Dorsolateral prefrontal cortex (tissue), 122 donors: ENCODE measurements at places on chromosomes 5 and 9.

GRCh38 chr9:98341157-98342097 is 86.0 kb upstream of the TBC1D2 start:
- no peak for DNase-seq

- no peak for DNase-seq
Observed at GRCh38 chr5:109721741-109722140, 32.0 kb downstream of the MAN2A1 start.

- DNase-seq, result no peak
Observed at GRCh38 chr5:144122641-144123040, 47.8 kb downstream of the YIPF5 start.

DNA sequence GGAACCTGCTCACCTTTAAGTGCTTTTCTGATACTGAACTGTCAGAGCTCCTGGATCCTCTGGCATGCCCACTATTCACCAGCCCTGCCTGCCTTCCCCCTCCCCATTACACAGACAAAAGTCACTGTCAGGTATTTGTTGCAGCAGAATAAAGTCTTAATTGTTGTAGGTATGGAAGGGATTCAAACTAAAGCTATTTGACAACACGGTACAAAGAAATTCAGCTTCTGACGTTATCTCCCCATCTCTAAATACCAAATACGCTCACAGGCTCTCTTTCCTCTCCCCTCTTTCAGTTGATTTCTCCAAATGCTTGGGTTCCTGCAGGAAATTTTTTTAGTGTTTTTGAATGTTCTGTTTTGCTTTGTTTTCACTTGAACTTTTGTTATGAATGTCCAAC is 9.3 kb upstream of the TGFBR1 start:
- no peak for DNase-seq

- no peak for DNase-seq
Observed at GRCh38 chr5:146081556-146081955, 23.8 kb downstream of the PLAC8L1 start.

DNA sequence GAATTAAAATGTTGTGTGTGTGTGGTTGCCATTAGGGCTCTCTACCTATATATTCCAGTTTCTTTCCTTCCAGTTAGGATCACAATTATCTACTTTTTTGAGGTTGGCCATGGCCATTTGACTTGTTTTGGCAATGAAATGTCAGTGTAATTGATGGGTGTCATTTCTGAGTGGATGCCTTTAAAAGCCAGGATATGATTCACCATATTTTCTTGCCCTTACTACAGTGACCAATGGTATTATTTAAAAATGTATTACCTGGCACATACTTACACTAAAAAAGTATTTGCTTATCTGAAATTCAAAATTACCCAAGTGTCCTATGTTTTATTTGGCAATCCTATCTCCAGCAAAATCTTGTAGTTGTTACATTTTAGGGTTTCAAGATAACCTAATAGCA is 258.7 kb upstream of the ACTBL2 start:
- DNase-seq, result no peak

DNA sequence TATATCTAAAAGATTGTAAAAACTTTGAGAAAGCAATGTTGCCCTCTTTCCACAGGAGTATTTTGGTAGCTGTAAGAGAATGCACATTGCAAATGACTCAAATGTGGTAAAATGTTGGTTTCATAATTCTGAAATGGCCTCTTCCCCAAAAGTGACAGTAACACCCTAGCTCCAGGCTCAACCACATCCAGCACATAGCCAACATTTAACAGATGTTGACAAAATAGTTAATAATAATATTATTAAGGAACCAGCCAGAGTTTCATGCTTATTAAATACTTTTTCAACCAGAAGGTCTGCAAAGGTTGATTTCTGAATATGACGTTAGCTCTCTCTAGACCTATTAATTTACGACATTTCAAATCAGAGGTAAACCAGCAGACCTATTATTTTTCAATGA is 1.3 kb downstream of the ANXA1 start:
- no peak for DNase-seq

- no peak for DNase-seq
Observed at GRCh38 chr5:57509501-57510260, 27.1 kb upstream of the ACTBL2 start.

DNA sequence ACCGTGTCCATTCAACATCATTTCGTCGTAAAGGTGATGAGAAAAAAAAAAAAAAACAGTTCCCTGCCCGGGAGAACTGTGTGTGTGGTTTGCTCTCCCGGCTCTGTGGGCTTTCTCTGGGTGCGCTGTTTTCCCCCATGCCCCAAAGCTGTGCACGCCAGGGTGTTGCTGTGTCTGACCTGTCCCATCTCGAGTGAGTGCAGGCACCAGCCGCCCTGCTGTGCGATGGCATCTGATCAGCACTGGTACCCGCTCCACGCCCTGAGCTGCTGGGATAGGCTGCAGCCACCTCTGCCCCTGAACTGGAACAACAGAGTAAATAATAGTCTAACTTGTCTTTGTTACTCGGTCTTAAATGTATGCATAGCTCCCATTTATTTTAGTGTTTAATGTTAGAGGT is 33.3 kb downstream of the CEP72 start:
- no peak for DNase-seq

GRCh38 chr5:111645303-111645838 is 111.6 kb downstream of the NREP start:
- DNase-seq, result no peak

DNA sequence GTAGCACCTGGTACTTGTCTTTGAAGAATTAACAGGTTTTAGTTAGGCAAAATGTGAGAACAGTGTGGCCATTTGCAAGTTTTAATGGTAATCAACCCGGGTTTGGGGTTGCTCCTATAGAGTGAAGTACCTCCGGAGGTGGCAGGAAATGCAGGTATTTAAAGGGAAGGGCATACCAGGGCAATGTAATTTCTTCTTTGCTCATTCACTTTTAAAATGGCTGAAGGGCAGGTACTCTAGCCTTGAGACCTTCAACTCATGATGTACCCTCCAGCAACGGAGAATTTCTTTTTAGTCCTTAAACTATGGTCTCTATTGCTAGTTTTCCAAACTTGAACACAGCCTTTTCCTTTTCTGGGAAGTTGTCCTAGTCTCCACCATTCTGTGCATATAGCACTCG is 1.3 kb upstream of the HSPA4 start:
- DNase-seq, result no peak

DNA sequence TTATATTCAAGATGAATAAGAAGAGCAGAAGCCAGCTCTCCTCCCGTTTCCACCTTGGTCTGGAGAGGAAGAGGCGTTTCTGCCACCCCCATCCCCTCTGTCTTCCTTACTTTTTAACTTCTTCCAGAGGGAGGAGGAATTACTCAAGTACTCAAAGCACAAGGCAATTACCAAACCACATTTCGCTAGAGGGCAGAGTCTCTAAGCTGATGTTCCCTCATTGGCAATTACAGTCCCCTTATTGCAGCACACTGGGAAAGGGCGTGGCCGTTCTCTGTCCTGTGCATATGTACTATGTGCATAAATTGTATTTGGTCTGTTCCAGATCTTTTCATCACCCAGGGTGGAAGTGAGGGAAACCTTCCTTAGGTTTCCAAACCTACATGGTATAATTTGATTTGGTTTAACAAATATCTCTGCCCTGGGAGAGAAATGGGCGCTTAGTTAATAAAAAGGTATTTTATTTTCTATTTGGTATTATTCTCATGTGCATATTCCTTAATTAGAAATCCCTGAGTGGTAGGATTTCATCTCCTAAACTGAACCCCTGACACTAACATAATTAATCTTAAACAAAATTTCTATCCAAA is 29.8 kb upstream of the ALDOB start:
- DNase-seq, result no peak

DNA sequence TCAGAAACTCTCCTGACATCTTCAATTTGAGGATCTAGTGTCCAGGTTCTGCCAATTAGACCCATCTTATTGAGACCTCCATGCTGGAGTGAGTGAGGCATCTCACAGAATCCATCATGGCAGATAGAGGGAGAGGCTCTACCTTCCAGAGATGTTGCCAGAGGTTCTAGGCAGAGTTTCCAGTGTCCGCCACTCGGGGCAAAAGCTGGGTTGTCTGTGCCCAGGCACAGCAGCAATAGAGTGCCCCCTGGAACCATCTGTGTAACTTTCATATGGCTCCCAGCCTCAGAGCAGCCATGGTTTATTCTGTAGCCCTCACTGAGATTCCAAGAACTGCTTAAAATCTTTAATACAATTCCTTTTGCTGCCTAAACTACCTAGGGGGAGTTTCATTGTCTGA is 16.6 kb upstream of the CCDC112 start:
- no peak for DNase-seq

- no peak for DNase-seq
Observed at GRCh38 chr9:131188976-131189375, 63.6 kb downstream of the NUP214 start.

DNA sequence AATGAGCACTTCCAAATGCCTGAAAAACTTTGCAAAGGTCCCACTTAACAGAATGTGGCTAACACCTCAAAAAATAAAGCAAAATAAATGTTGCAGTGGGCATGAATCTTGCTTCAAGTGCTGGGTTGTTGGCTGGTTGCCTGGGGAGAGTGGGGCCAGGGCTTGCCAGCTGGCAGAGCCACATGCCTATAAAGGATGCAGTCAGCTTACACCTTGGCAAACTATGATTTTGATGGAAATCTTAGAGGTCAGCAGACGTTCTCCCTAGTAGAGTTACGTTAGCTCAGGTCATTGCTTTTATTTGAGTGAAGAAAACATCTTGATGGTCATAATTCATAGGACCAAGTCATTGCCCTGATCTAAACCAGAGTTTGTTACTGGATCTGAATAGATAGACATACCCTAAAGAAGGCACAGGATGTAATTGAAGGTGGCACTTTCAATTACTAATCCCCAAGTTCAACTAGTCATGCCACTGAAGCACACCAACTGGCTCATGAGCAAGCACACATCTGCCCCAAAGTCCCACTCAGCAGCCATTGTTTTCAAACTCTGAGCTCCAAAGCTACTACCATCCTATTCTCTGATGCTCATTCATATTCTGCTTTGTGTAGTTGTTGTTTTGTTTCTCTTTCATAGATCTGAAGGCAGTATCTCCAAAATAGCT is 51.2 kb upstream of the ZSWIM6 start:
- DNase-seq, result peak; percentile 42

DNA sequence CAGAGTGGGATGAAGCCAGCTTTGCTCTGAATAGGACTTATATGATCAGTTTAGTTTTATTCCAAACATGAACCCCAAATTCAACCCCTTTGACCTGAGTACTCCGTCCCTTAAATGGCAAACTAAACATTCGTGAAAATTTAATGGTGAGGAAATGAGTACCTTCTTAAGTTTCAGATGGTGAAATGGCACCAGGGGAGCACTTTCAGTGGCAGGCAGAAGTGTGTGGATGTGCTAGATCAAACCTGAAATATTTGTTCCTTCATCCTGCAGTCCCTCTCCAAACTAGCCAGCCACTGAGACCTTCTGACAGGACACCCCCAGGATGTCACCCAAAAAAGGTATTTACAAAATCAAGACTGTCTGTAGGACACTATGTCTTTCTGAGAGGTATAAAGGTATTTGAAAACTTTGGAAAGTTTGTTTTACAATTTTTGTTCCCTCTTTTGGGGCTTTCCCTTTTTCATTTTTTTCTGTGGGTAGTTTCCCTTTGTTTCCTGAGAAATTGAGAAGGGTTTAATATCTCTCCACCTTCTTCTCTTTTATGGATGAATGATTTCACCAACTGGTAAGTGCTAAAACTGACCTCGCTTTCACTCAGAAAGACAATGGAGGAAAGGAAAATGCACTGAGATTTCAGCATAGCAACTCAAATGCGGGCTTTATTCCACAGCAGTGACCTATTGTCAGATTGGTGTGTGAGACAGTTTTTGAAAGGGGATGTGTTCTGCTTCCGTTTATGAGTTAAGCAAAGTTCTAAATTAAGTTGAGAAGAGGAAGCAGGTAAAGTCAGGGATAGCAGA is 127.1 kb downstream of the TMC1 start:
- DNase-seq, result no peak

- no peak for DNase-seq
Observed at GRCh38 chr9:26171691-26172090, 493.4 kb upstream of the TUSC1 start.

DNA sequence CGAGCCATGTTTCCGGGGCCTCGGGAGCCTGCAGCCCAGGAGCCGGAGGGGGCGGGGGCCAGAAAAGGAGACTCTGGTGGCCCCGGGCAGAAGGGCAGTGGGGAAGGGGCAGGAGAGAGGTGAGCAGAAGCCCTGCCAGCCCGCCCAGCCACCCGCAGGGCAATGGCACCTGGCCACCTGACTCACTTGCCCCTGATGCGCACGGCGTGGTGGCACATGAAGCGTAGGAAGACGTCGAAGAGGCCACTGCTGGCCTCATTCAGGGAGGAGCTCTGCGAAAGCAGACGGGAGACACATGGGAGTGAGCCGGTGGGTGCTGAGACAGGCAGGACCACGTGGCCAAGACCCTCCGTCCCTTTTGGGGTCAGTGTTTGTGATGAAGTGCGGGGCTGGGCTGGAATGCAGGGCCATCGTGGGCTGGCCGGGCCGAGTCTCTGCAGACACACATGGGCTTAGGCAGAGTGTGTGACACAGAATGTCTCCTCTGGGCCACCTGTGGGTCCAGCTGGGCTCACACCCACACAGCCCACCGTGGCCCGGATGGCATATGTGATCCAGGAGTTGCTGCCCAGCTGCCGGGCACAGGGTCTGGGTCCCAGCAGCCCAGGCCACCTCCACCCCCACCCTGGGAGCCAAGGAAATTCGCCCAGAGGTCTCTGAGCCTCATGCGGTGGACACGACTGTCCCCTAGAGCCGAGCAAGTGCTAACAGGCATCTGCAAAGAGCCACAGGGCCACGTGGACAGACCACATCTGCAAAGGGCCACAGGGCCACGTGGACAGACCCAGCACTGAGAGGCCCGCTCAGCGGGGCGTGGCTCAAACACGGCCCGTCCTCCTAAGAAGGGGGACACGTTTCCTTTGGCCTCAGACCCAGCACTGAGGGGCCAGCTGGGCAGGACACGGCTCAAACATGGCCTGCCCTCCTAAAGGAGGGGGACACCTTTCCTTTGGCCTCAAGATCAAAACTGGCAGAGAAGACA is 23.6 kb downstream of the TERT start:
- DNase-seq, result no peak

DNA sequence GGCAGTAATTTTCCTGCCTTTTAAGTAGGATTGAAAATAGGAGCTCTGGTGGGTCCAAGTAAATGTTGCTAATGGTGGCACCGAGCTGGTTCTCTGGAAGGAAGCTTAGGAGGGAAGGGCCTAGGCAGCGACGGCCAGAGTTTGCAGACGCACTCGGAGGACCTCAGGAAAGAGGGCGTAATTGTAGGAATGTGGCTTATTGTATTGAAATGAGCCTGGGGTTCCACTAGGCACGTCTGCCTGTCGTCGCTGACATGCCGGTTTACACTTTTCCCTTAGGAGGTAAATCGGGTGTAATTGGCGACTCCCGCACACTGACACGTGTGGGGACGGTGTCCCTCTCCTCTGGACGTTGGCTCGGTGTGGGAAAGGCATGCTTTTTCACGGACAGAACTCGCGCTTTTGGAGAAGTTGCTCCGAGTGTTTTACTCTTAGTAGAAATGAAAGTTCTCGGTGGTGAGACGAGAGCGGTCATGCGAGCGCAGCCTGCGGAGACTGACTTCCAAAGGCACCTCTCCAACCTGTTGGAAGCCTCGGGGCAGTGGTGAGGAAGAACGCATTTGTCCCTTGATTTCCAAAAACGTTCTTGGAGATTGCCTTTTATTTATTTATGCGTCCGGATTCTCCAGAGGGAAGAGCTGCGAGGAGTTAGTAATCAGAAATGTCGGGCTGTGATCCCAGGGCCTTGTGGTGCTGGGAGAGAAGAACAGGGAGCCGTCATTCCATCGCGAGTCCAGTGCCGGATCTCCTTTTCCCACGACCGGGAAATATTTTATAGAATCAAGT is 1.3 kb downstream of the NR4A3 start:
- no peak for DNase-seq
